Activated CD4-positive, alpha-beta T cell treated with anti-CD3 and anti-CD28 coated beads for 48 hours (primary cell): ENCODE measurements at places on chromosomes 3 and 15.
A peak's percentile ranks its signal among the peaks of the same experiment; 100 is the strongest.

DNA sequence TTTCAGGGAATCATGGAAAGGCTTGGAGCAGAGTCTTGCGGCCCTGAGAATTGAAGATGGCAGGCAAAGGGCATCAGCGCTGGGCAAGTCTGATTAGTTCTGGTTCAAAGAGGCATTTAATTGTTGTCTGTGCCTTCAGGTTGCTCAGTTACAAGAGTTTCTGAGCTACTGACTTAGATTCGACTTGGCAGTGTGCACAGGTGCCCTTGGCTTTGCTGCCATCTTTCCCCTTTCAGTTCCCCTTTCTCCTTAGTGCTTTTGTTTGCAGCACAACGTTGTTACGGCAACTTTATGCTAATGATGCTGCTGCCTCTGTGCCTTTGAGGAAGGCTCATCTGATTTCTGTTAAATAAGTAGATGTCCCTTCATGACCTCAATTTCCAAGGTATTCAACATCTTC lies 12.5 kb downstream of the P2RY14 start:
- DNase-seq, result no peak

GRCh38 chr3:128282380-128283196 lies 129.3 kb downstream of the EEFSEC start:
- no peak for DNase-seq

DNA sequence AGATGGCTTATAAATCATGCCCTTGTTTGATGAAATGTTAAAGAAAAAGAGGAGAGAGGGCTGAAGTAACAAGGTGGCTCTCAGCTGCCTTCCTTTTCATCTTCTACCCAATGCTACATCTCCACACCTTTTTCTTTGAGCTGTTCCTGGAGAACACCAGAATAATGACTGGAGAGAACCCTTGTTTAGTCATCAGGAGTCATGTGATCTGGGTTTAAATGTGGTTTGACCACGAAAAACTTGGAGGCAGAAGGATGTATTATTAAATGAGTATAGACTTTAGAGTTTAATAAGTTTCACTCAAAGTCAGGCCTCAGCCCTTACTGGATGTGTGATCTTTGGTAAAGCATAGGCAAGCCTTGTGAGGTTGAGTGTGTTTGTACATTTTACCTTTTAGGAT lies 230.3 kb upstream of the TBL1XR1 start:
- no peak for DNase-seq

DNA sequence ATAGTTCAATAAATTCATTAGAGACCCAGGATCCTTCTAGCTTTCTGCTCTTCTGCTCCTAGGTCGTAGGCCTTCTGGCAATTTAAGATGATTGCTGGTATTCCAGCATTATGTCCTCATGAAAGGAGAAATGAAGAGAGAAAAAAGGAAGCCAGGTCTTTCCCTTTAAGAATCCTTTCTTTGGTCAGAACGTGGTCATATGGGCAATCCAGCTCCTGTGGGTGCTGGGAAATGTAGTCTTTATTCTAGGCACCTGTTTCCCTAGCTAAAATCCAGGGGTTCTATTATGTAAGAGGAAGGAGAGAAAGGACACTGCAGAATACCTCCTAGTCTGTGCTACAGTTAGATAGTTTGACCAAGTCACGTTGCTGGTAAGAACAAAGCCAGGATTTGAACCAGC lies 35.5 kb upstream of the NR1I2 start:
- no peak for DNase-seq

DNA sequence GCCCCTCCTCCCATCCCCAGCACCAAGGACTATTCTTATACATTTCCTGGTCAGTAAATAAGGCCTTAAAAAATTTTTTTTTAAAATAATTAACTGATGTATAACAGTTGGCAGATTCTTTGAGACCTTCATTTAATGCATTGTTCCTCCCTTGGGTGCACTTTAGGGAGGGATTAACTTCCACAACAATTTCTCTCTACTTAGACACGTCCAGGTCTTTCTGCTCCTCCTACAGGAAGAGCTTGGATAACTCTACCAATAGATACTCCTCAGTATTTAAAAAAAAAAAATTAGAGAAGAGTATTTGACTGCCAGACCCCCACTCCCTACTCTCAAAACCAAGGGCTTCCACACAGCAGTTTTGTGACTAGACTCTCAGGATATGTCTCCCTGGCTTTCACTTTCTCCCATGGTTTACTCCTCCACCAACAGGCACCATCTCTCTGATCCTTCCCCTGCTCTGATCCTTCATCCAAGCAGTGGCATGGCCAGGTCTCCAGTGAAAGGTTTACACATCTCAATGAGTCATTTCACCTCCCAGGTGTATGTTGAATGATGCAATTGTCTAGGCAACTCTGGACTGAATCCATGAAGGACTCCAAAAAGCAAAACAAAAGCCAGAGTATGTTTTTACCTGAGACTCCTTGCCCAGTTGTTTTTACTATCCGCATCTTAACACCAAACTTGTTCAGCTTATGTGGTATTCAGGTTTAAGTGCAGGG lies 7.4 kb downstream of the ZIC4 start:
- no peak for DNase-seq

DNA sequence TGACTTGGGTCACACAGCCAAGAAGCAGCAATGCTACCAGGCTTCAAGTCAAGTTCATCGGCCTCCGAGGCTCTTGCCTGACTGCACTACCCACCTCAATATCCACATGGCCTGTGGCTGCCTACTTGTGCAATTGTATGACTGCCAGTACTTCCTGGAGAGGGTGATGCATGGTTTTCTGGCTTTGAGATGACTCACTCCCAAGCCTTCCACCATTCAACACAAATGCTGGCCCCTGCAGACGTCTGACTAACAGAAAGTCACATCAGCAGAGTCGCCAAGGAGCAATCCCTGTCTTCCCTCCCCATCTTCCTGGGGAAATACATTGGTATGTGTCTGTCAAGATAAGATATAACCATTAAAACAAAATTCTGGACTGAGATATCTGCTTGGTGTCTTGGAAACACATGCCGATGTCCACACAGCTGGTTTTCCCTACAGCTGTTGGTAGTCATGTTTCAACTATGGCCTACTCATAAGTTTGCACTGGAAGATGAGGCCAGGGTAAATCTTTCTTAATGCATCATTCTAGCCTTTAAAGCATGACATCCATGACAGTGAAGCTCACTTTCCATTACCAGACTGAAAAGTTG lies 79.6 kb upstream of the SPATA12 start:
- peak; percentile 79 for DNase-seq

DNA sequence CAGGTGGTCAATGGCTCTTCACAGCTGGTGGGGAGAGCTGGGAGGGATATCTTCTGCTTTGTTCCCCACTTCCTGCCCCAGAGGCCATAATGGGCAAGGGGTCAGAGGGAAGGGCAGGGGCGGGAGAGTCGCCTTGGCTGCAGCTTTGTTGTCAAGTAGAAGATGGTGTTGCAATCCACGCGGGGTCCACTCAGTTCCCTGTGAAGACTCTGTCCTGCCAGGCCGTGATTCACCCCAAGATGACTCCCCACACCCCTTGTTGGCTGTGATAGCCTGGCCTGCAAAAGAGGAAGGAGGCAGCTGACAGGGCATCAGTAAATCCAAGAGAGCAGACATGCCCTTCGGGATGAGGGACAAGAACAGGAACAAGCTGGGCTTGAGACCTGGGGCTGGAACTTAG lies 6.9 kb downstream of the GALNT15 start:
- DNase-seq, result no peak

- DNase-seq, result no peak
Measured at GRCh38 chr3:177146646-177147045, 50.6 kb downstream of the TBL1XR1 start.

DNA sequence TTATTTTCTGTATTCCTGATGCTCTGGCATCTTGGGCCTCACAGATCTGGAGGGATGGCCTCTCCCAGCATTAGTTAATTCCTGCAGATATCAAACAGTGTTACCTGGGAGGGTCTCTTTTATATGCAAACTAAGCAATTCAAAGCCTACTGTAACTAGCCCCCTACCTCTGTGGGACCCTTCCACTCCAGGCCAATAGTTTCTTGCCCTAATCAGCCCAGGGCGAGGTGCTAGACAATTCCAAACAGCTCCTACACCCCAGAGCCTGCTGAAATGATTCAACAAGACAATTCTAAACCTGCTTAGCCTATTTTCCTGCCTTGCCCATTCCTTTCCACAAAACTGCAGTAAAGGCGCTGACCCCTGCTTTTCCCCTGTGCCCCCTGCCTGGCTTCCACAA lies 106.6 kb upstream of the IGSF10 start:
- DNase-seq, result no peak

DNA sequence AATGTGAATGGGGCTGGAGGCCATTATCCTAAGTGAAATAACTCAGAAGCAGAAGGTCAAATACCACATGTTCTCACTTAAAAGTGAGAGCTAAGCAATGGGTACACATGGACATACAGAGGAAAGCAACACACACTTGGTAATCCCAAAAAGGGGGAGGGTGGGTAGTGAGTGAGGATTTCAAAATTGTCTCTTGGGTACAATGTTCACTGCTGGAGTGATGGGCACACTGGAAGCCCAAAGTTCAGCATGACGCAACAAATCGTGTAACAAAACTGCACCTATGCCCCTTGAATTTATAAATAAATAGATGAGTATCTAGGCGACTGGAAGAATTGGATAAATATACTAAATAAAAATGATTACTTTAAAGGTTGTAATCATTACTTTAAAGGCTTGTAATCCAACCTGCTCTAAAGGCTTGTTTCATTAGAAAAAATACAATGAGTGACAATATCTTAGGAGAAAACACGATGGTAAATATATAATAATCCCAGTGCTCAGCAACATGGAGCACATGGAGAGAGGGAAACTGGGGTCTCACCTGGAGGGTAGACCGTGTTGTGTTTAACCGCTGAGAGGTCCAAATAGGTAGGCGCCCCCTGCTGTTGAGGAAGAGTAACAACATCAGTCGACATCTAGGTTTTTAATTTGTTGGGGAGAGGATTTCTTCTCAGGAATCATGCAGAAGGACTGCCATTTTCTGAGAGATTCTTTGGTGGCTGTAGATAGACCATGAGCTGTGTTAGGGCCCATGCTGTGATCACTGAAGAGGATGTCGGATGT lies 78.5 kb upstream of the ROBO1 start:
- DNase-seq, result no peak

GRCh38 chr3:32614956-32615355 lies 44.3 kb upstream of the DYNC1LI1 start:
- no peak for DNase-seq

DNA sequence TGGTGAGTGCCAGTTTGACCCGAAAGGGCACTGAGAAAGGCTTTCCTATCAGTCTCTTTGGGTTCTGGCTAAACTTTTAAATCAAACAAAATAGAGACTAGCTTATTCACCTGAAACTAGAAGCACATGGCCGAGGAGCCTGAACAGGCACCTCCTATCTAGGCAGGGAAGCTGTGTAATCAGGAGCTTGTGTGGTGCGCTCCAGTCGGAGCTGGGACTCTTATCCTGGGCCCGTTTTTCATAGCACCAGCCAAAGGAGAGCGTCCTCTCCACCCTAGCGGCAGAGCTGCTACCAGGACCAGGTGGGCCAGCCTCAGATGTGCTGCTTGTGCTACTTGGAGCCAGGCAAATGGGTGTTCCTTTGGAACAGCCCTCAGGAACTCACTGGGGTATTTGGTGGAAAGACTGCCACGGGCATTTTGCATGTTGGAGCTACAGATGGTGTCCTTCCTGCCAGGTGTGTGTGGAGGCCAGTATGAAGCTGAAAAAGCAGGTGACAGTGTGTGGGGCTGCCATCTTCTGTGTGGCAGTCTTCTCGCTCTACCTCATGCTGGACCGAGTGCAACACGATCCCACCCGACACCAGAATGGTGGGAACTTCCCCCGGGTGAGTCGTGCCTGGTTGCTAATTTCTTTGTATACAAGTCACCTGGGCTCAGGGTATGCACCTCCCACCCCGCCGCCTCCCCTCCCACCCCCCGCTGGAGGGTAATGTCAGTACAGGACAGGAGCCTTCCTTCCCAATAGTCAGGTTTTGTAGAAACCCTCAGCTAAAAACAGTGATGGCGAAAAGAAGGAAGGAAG lies 833 bp downstream of the MAN2A2 start:
- DNase-seq, result peak; percentile 32

GRCh38 chr15:37574985-37575384 lies 359.5 kb upstream of the TMCO5A start:
- no peak for DNase-seq

GRCh38 chr15:51547656-51548055 lies 74.9 kb downstream of the DMXL2 start:
- DNase-seq, result no peak

GRCh38 chr3:26280517-26280916 lies 342.1 kb upstream of the LRRC3B start:
- no peak for DNase-seq

DNA sequence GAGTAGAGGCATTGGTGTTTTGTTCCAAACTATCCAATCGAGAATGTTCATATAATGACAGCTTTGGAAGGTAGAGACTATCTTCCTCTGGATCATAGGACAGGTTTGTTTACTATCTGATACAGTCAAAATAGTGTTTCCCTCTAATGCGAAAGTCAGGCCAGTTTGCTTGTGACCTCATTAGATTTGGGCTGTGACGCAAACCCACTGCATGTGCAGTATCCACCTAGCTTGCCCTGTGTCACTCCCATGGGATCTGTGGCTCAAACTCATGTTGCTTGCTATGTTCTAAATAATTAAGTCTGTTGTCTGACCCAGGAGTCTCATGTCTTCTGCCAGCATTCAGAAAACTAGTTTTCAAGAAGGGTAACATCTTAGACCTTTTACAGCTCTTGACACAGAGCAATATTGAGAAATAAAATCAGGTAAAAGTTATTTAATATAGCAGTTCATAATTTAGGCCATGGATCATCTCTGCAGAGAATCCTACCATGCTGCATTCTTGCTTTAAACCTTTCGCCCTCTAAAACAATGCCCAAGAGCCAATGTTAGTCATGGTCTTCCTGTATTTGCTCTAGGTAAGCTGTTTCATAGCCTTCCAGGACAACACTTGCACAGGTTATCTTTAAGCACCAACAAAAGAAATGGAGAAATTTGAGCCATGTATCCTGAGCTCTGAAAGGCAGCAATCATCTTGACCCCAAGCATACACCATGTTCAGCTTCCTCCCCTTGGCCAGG lies 26.4 kb downstream of the NIT2 start:
- DNase-seq, result no peak

- no peak for DNase-seq
Measured at GRCh38 chr3:4995500-4996053, 16.3 kb downstream of the BHLHE40 start.

- no peak for DNase-seq
Measured at GRCh38 chr3:53808496-53808895, 37.7 kb downstream of the CHDH start.

DNA sequence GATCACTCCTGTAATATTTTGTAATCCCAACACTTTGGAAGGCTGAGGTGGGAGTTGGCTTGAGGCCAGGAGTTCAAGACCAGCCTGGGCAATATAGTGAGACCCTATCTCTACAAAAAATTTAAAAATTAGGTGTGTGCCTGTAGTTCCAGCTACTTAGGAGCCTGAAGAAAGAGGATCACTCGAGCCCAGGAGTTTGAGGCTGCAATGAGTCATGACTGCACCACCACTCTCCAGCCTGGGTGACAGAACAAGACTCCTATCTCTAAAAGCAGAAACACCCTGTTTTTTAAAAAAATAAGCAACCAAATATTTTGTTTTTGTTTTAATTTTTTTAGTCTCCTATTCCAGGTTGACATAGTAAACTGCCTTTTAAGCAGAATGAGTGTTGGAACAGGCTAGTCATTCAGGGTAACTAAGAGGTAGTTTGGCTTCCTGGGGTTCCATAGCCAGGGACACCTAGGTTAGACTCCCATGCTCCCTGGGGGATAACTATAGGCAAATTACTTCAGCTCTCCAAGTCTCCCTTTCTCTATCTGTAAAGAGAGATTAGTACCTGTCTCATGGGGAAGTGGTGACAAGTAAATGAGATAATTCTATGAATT lies 114.6 kb upstream of the C15orf61 start:
- DNase-seq, result no peak
